Right atrium auricular region (tissue), 2 donors: ENCODE measurements at places on chromosomes 1 and 21. TPM values are rescaled to one million over a fixed set of nuclear protein-coding genes. Genes with fewer than 3 reads are reported as not detected.

DNA sequence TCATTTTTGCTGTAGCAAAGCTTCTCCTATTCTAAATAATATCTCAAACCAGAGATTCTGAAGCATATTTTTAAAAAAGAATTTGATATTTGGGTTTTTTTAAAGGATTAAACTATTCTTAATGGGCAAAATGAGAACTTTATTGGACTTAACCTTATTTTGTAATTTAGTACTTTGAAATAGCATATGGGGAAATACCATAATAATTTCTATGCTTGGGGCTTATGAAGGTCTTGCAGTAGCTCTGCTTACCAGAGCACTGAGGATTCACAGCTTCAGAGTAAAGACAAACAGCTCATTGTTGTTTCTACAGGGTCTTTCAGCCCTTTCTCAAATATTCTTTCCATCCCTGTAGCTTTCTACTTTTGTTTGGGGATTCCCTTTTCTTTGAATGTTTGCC is 111.2 kb upstream of the ZNF648 start:
- H3K27me3 ChIP-seq, result no peaks in the 10 kb centered on the region
- no peak overlapping the region for H3K4me3 ChIP-seq
- H3K27ac ChIP-seq, result no peak overlapping the region
- DNase-seq, result no peak
- H3K4me1 ChIP-seq, result no peaks in the 10 kb centered on the region

- no peak overlapping the region for H3K4me3 ChIP-seq
- H3K27ac ChIP-seq, result no peak overlapping the region
- H3K4me1 ChIP-seq, result no peaks in the 10 kb centered on the region
- H3K27me3 ChIP-seq, result no peaks in the 10 kb centered on the region
- no peaks in the 10 kb centered on the region for H3K36me3 ChIP-seq
Observed at GRCh38 chr21:35352066-35352770, 303.1 kb upstream of the RUNX1 start.

DNA sequence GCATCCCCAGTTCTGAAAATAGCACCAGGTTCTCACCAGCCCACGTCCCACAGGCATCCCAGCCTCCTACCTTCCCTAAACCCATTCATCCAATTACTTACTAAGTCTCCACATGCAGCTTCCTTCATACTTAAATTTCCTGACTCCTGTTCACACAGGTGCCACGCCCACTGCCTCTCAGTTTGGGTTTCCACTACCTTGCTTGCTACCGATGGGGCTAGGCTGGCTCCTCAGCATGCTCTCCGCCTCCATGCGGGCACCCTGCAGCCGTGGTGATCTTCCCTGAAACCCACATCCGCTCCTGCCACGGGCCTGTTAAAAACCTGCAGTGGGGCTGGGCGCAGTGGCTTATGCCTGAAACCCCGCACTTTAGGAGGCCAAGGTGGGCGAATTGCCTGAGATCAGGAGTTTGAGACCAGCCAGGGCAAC is 70.4 kb upstream of the ANGPTL1 start:
- no peaks in the 10 kb centered on the region for H3K36me3 ChIP-seq
- H3K4me1 ChIP-seq, result peaks cover 44% of the 10 kb centered on the region
- H3K27ac ChIP-seq, result no peak overlapping the region
- H3K27me3 ChIP-seq, result no peaks in the 10 kb centered on the region

DNA sequence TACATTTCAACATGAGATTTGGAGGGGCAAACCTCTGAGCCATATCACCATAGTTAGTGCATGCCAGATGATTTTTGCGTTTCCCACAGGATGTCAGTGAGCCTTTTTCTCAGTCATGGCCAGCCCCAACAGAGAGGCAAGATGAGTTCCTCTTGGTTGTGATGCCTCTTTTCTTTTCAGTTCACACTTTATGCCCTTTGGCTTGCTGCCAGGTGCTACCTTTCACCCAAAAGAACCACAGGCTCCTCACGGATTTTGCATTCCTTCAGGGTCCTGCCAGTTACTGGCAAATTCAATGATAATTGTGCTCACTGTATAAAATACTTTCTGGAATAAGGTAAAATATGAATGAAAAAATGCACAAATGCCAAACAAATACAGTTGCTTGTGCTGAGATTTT is 411.3 kb downstream of the KIF26B start:
- H3K36me3 ChIP-seq, result no peaks in the 10 kb centered on the region
- no peak for DNase-seq
- no peaks in the 10 kb centered on the region for H3K27me3 ChIP-seq

TNFRSF1B gene
- 17.0 TPM for total RNA-seq

GRCh38 chr21:21712748-21713520 is 714.7 kb downstream of the NCAM2 start:
- H3K4me3 ChIP-seq, result no peak overlapping the region
- DNase-seq, result no peak
- no peak overlapping the region for H3K27ac ChIP-seq
- H3K4me1 ChIP-seq, result no peaks in the 10 kb centered on the region
- H3K27me3 ChIP-seq, result no peaks in the 10 kb centered on the region
